ENCODE measurements at places on chromosomes 13 and 19.

DNA sequence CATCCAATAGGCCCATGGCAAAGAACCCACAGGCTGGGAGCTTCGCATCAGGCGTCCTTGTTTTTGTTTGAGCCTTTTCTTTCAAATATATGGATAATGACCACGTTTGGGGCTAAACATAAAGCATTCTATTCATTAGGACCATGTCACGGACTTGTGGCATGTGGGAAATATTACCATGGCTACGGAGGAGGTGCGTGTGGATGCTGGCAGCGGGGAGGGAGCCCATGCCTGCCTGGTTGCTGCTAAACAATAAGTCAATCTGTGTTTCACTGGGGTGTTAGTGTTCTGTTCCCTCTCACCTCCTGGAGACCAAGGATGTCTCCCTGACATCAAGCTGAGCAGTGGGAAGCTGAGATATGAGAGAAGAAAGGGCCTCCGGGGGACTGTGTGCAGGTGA is 121.1 kb downstream of the IRS2 start:
- no peak for DNase-seq

DNA sequence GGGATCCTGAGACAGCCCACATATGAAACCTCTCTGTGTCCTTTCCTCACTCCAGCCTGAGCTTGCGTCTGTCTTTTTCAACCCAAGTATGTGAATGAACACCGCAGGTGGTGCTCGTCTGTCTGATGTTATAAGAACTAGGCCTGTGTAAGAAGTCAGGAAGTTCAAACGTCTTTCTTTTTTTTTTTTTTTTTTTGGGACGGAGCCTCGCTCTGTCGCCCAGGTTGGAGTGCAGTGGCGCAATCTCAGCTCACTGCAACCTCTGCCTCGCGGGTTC is 92.3 kb downstream of the ANKRD10 start:
- no peak for DNase-seq

GRCh38 chr13:73870036-73870741 is 264.0 kb downstream of the KLF12 start:
- DNase-seq: no peak

DNA sequence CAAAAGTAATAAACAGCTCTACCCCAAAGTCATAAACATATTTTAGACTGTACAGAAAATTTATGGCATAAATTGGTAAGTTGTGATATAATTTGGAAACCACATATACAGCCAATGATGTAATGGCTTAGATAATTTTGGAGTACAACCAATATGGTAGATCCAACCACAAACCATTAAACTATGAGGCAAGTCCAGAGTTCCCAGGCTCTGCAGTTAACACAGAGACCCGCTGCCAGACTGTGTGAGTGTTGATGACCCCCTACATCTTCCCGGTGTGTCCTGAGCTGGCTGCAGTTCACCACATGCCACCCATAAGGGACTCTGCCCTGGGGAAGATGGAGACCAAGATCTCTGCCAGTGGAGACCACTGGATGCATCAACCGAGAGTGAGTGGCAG is 9.9 kb upstream of the SERPINE3 start:
- no peak for DNase-seq

- DNase-seq: no peak
Observed at GRCh38 chr19:3512562-3513228, 6.6 kb downstream of the FZR1 start.

- DNase-seq: no peak
Observed at GRCh38 chr19:33719366-33720154, 77.1 kb upstream of the KCTD15 start.

GRCh38 chr19:49844138-49845095 is 6.5 kb upstream of the PTOV1 start:
- no peak for DNase-seq

Data from T-cell (primary cell).